ENCODE measurements at places on chromosomes 11 and 22.
A peak's percentile ranks its signal among the peaks of the same experiment; 100 is the strongest.

- DNase-seq = no peak
Measured at GRCh38 chr22:46436595-46437175, 100.7 kb downstream of the CELSR1 start.

DNA sequence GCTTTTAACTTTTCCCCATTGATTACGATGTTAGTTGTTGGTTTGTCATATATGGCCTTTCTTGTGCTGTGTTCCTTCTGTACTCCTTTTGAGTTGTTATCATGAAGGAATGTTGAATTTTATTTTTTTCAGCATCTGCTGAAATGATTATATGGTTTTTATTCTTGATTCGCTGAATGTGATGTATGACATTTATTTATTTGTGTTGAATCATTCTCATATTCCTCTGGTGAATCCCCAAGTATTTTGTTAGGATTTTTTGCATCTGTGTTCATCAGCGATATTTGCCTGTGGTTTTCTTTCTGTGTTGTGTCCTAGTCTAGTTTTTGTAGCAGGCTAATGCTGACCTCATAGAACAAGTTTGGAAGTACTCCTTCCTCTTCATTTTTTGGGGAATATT is 78.2 kb downstream of the GGT1 start:
- DNase-seq = no peak

- no peak for DNase-seq
Measured at GRCh38 chr11:1234771-1235305, 12.0 kb downstream of the MUC5B start.

- DNase-seq = no peak
Measured at GRCh38 chr11:48075637-48076036, 95.3 kb downstream of the PTPRJ start.

GRCh38 chr11:121652971-121653370 is 200.2 kb upstream of the SORL1-AS1 start:
- DNase-seq = no peak

- DNase-seq = peak; percentile 51
Measured at GRCh38 chr11:134207538-134208239, 16.1 kb downstream of the NCAPD3 start.

- DNase-seq = no peak
Measured at GRCh38 chr22:40580631-40581030, 55.9 kb downstream of the MRTFA start.

GRCh38 chr11:46895821-46896220 is 22.5 kb downstream of the LRP4 start:
- no peak for DNase-seq

- no peak for DNase-seq
Measured at GRCh38 chr11:78032090-78032489, 9.0 kb upstream of the KCTD14 start.

- no peak for DNase-seq
Measured at GRCh38 chr22:38213319-38213989, 11.7 kb downstream of the MAFF start.

- no peak for DNase-seq
Measured at GRCh38 chr11:5467527-5467926, 18.4 kb downstream of the OR51I2 start.

DNA sequence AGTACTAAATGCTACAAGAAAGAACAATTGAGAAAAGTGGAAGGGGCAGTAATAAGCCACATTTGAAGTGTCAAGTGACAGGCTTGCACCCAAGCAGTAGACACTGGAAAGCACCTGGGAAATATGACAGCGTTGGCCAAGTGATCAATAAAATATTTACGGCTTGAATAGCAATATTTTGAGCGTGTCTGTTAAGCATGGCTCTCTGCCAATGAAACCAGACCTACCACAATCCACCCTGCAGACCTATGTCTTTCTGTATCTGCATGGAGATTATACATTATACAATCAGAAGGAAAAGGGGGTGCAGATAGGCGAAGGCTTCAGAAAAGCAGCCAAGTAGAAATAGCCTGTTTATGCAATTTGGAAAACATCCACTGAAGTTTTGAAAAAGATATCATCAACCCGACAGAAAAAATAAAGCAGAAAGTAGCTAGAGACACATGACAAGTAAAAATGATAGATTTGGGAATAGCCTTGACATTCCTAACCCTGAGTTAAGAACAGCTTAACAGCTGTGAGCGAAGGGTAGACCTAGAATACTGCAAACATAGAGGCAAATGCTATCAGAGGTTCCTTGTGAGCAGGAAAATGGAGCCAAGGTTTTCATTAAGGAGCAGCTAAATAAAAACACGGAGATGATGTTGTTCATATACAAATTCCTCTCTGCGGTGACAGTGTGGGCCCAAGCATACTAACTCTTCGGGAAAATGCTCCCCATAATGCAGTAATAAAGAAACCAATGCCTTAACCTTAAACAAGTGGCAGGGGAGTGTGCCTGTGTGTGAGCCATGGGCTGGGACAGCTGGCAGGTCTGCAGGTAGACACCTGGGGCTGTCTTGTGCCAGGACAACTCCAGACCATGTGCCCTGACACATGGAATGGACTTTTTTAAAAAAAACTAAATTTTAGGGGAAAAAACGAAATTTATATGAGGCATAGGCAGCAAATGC is 71.3 kb downstream of the ETS1 start:
- DNase-seq = no peak

DNA sequence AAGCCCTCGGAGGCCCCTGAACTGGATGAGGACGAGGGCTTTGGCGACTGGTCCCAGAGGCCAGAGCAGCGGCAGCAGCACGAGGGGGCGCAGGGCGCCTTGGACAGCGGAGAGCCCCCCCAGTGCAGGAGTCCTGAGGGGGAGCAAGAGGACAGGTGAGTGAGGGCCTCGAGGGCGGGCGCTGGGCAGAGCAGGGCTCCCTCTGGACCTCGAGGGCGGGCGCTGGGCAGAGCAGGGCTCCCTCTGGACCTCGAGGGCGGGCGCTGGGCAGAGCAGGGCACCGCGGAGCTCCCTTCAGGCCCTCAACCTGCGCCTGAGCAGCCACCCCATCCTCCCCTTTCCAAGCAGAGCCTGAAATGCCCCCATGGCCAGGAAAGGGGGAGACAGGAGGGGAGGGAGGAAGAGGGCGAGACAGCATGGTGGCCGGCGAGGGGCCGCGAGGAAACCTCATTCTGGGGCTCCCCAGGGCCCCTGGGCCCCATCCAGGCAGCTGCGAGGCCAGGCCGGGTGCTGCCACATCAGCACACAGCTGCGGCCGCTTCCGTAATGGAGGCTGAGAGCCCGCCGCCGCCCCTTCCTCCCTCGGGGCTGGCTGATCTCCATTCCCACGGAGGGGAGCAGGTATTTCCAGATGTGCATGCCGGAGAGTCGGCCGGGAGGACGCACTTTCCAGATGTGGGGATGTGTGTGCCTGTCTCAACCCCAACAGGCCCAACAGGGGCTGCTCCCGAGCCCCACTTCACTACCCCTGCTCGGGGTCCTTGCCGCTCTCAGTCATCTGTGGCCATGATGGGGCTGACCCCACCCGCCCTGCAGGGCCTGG is 10.0 kb downstream of the PRR33 start:
- DNase-seq = no peak

GRCh38 chr11:65829459-65829858 is 4.3 kb upstream of the SNX32 start:
- no peak for DNase-seq

DNA sequence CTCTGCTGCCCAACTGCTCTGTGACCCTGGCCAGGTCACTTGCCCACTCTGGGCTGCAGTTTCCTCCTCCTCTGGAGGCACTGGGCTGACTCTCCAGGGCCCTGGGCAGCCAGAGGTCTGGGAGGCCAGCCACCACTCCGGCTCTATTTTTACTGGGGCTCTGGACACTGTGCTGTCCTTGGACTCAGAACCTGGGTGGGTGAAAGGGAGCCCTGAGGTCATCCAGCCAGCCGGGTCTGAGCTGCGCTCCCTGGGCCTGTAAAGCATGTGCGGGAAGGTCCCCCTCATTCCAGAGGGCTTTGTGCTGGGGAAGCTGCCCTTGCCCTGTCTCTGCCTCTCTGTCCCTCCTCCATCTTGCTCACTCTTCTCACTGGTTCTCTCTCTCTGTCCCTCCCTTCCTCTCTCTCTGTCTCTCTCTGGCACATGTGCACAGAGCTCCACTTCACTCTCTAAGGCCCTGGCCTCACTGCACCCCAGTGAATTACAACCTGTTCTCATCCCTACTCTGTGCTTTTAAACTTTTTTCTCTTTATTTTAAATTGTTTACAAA is 24.6 kb downstream of the MB start:
- no peak for DNase-seq

- no peak for DNase-seq
Measured at GRCh38 chr11:8794677-8795103, 112.1 kb downstream of the RPL27A start.

DNA sequence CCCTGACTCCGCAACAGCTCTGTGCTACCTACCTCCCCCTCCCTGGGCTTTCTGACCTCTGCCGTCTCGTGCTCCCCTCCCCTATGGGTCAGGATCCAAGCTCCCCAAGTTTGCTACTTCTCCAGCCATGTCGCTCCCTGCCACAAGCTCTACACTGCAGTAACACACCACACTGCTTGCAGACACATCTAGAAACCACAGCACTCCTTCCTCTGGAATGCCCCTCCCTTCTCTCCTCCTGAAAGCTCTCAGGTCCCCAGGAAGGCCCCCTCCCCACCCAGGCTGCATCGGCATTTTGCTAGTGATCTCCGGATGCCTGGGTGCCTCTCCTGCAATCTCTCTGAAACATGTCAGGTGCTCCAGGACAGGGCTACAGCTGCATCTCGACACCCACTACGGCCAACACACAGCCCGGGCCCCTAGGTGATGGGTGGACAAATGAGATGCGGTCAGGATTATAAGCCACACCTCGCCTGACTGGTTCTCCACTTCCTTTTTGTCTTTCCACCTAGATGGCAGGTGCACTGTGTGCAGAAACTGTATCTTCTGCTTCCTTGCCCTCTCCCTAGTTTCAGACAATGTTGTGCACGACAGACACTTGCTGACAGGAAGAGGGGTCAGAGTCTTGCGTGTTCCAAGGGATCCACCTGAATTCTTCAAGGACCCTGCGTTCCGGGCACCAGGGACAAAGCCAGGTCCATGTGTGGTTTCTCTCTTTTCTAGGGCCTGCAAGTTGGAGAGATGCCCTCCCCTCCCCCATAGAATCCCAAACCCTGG is 22.9 kb downstream of the RPUSD4 start:
- DNase-seq = no peak

DNA sequence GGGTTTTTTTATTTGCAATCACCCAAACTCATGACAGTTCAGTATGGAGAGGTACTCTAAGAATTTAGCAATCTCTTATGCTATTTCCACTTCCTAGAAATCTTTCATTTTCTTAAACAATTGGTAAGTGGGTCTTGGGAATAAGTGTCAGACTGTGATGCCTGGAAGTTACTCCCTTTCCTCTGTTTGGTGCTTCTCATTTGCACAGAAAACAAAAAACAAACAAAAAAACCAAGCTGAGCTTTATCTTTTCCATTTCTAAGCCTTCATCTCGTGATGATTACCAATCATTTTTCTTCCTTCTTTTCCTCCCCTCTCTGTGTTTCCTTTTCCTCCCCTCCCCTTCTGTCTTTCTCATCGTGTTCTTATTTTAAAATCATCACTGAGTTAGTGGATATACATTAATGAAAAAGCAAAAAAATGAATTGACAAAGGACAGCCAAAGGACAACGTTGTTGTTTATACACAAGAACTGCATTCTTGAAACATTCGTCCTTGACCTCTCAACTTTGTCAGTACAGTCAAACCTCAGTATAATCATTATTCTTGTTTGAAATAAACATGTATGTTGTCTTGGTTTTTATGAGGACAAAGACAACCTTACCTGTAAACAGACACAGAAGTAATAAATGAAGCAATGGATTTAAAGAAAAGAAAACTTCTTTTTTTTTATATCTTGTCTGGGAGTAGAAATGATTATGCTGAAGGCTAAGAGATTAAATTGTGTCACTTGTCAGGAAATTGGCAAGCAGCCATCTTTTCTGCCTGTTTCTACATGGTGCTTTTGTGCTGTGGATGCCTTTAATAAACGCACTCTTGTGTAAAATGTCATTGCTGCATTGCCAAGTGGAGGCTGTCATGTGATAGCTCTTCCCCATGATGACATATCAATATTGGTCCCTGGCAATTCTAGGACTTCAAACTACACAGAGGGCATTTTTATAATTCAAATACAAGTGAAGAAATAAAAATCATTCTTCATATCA is 803.2 kb upstream of the CCDC90B start:
- DNase-seq = no peak

DNA sequence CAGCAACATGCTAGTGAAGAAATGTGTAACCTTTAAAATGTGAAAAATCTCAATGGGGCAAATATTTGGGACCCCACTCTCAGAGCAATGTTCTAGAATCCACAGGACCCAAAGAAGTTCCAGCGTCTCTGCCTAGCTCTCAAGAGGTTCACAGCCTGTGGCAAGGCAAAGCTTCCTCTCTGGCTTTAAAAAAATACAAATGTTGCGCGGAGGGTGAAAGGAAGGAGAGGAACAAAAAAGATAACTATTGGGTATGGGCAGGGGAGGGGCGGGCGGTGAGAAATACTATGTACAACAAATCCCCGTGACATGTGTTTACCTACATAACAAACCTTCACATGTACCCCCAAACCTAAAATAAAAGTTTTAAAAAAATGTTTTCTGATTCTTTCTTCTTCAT is 53.6 kb downstream of the PITPNB start:
- no peak for DNase-seq

DNA sequence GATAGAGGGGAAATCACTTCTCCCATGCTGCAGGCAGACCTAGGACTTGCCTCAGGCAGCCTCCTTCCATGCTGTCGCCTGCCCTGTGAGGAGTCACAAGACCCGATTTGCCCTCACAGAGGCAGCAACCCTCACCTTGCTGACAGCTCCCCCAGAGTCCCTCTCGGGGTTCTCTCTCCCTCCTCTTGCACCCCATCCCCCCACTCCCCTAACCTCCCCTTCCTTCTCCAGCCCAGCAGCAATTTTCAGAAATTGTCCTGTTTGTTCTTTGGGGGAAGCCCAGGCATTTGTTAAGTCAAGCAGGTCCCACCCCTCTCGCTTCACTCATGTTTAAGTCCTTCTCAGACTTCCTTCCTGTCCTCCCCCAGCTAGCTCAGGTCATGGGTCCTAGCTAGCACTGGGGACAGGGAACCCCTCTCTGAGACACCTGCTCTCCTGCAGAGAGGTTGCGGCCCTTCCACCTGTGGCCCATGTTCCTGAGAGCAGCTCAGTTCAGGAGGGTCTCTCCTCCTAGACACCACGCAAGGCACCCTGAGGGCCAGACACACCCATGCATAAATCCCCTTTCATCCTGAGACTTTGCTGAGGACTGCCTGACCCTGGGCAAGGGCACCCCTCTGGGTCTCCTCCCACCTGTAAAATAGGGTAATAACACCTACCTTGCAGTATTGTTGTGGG is 6.3 kb upstream of the FXYD2 start:
- no peak for DNase-seq

- DNase-seq = peak; percentile 67
Measured at GRCh38 chr11:75204685-75205563, 35.6 kb upstream of the TPBGL start.

GRCh38 chr11:94144664-94145063 is 16.0 kb downstream of the PANX1 start:
- DNase-seq = no peak

GRCh38 chr11:105229761-105230160 is 90.2 kb upstream of the CARD18 start:
- no peak for DNase-seq
